ENCODE measurements at places on chromosomes 13 and 19.
A peak's percentile ranks its signal among the peaks of the same experiment; 100 is the strongest.

DNA sequence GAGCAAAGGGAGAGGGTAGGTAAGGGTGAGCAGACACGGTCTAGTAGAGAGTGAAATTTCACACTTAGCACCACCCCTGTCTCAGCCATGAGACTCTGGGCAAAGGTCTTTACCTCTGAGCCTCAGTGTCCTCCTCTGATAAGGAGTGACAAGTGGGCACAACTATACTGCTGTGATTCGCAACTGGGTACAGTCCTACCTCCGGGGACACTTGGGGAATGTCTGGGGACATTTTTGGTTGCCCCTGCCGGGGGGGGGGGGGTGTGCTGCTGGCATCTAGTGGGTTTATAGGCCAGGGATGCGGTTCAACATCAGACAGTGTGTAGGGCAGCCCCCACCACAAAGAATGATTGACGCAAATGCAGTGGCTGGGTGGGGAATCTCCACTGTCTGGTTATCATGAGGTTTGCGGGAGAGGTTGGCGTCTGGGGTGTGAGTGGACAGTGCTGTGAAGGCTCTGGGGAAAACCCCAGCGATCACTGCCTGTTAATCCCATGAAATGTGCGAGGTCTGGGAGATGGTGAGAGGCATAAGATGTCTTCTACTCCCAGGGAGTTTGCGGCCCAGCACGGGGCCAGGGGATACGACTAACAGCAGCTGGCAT, 4.3 kb downstream of the NACC1 start:
- DNase-seq = no peak

- peak; percentile 79 for DNase-seq
Measured at GRCh38 chr19:6402837-6403608, 10.1 kb upstream of the GTF2F1 start.

DNA sequence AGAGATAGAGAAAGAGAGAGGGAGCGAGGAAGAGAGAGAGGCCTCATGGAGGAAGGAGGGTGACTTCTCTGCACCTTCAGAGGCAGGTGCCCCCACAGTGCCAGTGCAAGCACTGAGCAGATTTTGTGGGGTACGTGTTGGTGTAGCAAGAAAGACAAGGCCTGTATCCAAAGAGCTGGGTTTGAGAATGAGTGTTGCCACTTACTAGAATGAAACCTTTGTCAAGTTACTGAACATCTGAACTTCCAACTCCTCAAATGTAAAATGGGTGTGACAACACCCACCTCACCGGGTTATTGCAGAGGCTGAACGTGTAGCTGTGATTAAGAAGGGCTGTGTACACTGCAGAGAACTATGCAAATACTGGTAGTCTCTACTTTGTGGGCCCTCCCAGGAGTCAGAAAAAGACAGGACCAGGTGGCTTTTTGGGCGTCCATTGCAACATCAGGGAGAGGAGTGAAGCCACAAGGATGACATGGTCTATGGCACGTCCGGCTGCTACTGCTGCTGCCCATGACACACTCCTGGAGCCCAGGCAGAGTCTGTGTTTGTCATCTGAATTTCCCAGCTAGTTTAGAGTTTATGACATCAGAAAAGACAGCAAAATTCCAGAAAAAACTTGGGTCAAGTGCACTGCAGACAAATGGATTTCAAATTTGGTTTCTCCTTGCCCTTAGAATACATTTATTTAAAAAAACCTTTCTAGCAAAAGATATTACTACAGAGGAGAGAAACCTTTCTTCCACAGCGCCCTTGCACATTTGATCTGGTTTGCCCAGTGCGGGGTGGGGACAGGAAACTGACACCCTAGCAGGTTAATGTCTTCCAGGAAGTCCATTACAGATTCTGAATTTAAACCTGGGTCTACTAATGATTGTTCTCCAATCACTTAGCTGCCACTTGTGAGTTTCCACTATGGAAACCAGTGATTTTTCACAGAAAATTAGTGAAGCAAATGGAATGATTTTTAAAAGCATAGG, 54.0 kb upstream of the ATP12A start:
- DNase-seq = no peak

GRCh38 chr19:10808937-10809649, 26.9 kb downstream of the TMED1 start:
- DNase-seq = peak; percentile 44

DNA sequence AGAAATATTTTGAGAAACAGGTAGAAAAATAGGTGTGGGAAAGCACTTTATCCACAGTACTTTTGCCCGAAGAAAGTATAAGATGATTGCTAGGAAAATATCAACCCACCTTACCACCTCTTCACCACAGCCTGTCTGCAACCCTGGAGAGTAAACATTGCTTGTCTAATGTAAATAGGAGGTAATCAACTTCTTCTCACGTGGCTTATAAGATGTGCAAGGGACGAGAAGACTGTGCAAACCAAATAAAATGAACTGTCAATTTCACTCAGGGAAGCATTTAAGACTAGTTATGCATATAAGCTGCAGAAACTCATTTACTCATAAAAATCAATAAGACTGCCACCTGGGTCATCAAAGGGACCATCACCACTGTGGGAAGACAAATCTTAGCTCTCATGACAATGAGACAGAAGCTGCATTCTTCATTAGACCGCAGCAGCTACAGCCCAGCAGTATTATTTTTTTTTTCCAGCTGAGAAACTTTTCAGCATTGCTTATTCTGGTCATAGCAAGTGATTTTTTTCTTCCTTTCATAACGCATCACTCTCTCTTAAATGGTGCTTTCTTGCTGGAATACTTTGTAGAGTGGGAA, 807.7 kb upstream of the GPC6 start:
- DNase-seq = no peak

- DNase-seq = peak; percentile 50
Measured at GRCh38 chr13:105139380-105140285, 1395.8 kb downstream of the EFNB2 start.

DNA sequence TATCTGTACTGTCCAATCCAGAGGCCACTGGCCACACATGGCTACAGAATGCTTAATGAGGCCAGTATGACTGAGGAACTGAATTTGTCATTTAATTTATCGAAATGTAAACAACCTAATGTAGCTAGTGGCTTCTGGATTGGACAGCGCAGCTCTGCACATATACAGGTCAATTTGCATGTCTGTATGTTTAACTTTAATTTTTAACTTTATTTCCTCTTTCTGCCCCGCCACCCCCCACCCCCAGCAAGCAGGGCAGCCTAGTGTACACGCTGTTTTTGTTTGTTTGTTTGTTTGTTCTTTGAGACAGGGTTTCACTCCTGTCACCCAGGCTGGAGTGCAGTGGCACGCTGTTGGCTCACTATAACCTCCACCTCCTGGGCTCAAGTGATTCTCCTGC, 15.5 kb downstream of the ZSWIM9 start:
- no peak for DNase-seq

GRCh38 chr13:25733001-25733491, 318.8 kb downstream of the SHISA2 start:
- no peak for DNase-seq

GRCh38 chr13:38045278-38046048, 175.9 kb upstream of the TRPC4 start:
- peak; percentile 60 for DNase-seq

GRCh38 chr13:64488731-64489130, 2741.4 kb downstream of the PCDH9 start:
- peak; percentile 26 for DNase-seq

GRCh38 chr13:112958127-112958989, 10.7 kb upstream of the MCF2L start:
- DNase-seq = no peak

- DNase-seq = no peak
Measured at GRCh38 chr13:35479038-35479492, 2.6 kb upstream of the MAB21L1 start.

- DNase-seq = no peak
Measured at GRCh38 chr13:77475345-77476084, 60.0 kb upstream of the SCEL start.

GRCh38 chr19:13262450-13262849, 112.2 kb downstream of the IER2 start:
- peak; percentile 70 for DNase-seq

GRCh38 chr19:15636026-15636425, 4.7 kb upstream of the CYP4F3 start:
- DNase-seq = no peak

DNA sequence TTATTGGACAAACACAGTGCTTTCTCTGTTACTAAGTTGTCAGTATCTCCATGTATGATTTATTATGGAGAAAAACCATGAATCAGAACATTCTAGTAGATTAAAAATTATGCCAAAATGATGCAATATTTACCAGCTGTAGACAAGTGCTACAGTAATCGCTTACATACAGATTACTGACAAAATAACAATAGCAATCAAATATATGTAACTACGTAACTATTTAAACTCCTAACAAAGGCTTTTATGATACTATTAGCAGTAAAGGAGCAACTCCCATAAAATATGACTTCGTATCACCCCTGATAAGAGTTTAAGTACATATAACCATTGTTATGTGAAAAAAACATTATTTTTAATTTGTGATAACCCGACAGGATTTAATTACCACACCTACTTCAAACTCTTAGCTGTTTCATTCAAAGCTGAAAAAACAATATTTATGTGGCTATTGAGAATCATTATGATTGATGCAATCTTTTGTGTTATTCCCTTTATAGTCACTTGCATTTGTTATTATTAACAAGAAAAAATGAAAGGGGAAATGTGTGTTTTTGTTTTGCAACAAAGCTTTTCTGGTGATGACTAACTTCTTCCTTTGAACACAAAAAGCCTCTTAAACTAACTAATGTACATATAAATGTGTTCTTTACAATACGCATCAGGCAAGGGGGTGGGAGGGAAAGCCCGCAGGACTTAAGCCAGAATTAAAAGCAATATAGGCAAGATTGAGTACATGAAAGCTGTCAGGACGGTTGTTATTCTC, 147.4 kb downstream of the ABCC4 start:
- peak; percentile 46 for DNase-seq

DNA sequence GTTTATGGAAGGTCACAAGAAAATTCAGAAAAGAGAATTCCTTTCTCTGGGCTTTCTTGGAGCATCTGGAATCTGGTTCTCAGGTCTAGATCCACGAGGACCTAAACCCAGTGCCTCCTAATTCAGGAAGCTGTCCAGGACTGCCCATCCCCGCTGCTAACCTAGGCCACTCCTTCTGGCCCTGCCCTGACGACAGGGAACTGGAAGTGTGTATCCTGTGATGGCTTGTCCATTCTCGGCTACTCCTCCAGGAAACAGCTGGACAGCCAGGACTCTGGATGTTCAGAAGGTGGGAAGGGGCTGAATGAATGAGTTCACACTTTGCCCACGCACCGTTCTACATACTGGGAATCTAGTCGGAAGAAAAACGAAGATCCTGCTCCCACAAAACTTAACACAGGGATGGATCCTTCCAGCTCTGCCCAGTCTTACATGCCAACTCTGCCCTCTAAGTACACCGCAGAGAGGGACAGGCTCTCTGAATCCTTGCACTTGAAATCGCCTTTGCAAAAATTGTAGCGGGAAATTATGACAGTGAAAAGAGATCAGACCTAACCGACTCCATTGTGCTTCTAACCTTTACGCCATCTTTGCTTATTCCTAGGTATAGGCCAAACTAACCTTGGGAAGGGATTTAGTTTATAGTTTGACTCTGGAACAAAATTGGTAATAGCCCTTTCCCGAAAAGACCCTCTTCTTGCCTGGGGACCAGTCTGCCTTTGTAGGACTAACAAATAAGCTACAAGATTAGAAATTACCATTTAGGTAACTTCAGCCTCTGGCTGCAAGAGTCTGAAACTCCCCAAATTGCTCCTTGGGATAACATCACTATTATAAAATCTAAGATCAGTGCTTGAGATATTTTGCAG, 1.8 kb downstream of the LSM4 start:
- DNase-seq = no peak

DNA sequence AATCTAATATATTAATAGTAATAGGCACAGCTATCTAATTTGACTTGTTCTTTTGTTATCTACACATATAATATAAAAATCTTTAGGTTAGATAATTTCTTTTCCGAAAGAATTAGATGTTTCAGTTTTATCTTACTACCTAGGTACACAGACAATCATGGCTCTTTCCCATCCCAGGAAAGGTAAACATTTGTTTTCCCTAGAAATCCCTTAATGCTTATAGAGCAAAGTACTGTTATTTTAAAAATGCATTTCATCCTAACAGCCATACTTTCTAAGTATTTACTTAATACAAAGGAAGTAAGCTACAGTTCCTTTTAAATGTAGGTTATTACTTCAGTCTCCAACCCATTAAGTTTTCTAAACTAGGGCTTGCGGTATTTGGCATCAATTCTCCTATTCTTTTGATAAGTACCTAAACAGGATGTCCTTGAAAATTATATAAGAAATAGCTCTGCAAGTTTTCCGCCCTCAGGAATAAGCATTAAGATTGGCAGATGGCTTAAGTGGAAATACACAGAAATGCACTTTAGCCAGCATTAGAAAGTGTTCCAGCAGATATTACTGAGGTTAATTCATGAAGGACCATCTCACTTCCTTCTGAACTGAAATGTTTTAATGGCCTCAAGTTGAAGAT, 616.2 kb upstream of the SPRY2 start:
- DNase-seq = peak; percentile 38

- no peak for DNase-seq
Measured at GRCh38 chr19:46613525-46613924, 11.4 kb downstream of the PTGIR start.

DNA sequence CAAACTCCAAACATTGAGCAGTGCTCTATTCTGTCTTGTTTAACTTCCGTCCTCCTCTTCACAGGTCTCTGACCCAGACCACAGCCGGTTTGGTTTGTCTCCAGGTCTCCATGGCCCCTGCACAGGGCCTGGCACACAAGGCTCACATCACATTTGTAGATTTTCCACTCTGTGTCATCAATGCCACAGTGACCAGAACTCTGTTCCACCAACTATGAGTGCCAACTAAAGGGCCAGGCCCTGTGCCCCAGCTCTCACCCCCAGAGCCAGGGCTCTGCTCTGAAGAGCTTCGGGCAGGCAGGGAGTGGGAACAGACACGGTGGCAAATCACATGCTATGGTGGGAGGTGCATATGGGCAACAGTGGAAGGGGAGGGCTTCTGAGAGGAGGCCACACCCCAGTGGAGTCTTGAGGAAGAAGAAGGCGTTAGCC, 16.0 kb downstream of the SMG9 start:
- DNase-seq = peak; percentile 17

GRCh38 chr13:40876020-40876738, 86.8 kb downstream of the SLC25A15 start:
- no peak for DNase-seq

DNA sequence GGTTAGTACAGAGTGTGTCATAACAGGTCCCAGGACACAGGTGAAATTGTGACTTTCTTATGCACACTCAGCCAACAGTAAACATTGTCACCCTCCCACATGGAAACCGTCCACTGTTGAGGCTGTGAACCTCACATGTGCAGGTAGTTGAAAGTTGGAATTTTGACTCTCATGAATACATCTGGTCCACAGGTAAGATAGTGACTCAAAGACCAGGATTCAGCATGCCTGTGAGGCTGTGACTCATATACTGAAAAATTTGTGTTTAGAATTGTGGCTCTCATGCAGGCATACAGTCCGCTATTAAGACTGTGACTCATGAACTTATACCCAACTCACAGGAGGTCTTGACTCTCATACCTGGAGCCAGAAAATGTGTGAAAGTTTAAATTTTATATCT, 67.8 kb downstream of the ZNF728 start:
- DNase-seq = no peak

- no peak for DNase-seq
Measured at GRCh38 chr19:17244618-17245534, 843 bp downstream of the NR2F6 start.
